ENCODE measurements at places on chromosomes 11 and 22. TPM values are rescaled to one million over a fixed set of nuclear protein-coding genes. Genes with fewer than 3 reads are reported as not detected.

DNA sequence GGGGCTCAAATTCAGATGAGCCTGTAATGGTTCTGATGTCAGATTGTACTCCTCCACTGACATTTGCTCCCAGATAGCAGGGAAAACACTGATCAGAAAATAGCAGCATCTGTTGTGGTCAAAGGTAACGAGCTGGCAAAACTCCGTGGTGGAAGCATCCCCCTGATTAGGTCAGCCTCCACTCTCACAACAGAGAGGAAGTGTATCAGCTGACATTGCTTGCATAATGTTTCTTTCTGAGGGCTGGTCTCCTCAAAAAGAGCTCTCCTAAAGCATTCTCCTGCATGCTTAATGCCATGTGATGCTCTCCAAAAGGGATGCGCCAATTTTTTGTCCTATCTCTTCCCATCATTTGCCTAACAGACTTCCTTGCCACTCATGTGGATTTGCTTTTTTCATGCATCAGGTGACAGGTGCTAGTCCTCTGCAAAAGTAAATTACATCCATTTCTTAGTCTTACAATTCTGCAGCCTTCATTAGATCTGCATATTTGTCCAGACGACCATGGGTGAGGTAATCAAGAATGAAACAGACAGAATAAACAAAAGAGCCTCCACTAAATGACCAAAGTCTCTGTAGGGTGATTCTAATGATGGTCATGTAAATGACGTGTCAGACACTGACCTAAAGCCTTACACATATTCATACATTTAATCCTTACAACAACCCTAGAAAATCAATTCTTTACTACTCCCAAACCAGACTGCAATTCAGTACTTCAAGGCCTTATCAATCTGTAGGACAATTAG lies 6.4 kb upstream of the TENM4 start:
- no peaks in the 10 kb centered on the region for H3K4me1 ChIP-seq
- DNase-seq, result no peak
- H3K36me3 ChIP-seq, result no peaks in the 10 kb centered on the region
- H3K27me3 ChIP-seq, result peaks cover 2% of the 10 kb centered on the region
- H3K4me3 ChIP-seq, result no peak overlapping the region

GRCh38 chr11:11122749-11123148 lies 230.3 kb downstream of the CSNK2A3 start:
- no peak overlapping the region for H3K27ac ChIP-seq
- no peak for DNase-seq
- no peak overlapping the region for H3K4me3 ChIP-seq
- peaks cover 3% of the 10 kb centered on the region for H3K27me3 ChIP-seq
- no peaks in the 10 kb centered on the region for H3K4me1 ChIP-seq
- no peaks in the 10 kb centered on the region for H3K36me3 ChIP-seq

The OR52A1 gene
- not detected for polyA plus RNA-seq

The CATSPER1 gene
- polyA plus RNA-seq, result 20.8 TPM

- peaks cover 13% of the 10 kb centered on the region for H3K27me3 ChIP-seq
- no peak overlapping the region for H3K4me3 ChIP-seq
- DNase-seq, result no peak
- no peaks in the 10 kb centered on the region for H3K4me1 ChIP-seq
Observed at GRCh38 chr22:27060190-27060589, 402.8 kb downstream of the MIAT start.

DNA sequence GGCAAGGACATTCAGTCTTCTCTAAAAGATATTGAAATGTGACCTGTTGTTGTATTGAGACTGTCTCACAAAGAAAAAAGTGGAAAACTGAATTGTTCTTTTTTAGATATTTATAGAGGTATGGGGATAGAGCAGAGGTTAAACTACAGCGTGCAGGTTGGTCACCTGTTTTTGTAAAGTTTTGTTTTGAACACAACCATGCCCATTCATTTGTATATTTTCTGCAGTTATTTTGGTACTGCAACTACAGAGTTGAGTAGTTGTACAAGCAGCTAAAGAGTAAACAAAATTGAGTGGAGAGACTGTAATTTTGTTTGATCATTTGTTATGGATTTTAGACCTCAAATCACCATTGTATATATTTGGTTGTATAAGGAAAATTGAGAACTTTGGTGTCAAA lies 11.3 kb downstream of the EED start:
- no peak overlapping the region for H3K27ac ChIP-seq
- peaks cover 14% of the 10 kb centered on the region for H3K36me3 ChIP-seq
- no peaks in the 10 kb centered on the region for H3K27me3 ChIP-seq
- DNase-seq, result no peak

GRCh38 chr11:10478574-10479550 lies 23.8 kb downstream of the AMPD3 start:
- no peaks in the 10 kb centered on the region for H3K36me3 ChIP-seq
- peaks cover 21% of the 10 kb centered on the region for H3K4me1 ChIP-seq
- no peak for DNase-seq
- no peak overlapping the region for H3K4me3 ChIP-seq
- peaks cover 1% of the 10 kb centered on the region for H3K27me3 ChIP-seq
- no peak overlapping the region for H3K27ac ChIP-seq

DNA sequence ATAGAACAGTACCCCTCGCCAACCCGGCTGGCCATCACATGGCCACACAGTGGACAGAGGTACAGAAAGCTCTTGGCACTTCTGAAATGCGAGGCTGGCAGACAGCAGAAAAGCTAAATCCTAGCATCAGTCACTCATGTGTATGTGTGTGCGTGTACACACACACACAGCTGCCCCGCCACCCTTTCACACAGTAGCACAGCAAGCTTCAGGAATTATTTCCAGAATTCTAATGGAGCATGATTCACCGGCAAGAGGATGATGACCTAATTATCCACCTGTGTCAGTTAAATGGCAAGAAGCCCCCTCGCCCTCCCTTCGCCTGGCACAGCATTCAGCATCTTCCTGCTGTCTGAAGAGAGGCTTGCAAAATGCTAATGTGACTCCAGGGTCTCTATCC lies 336.0 kb downstream of the SHANK2 start:
- H3K4me1 ChIP-seq, result no peaks in the 10 kb centered on the region
- peaks cover 2% of the 10 kb centered on the region for H3K27me3 ChIP-seq
- H3K36me3 ChIP-seq, result no peaks in the 10 kb centered on the region
- H3K4me3 ChIP-seq, result no peak overlapping the region
- no peak overlapping the region for H3K27ac ChIP-seq
- no peak for DNase-seq

The TMEM45B gene
- 0.10 TPM for polyA plus RNA-seq

- no peaks in the 10 kb centered on the region for H3K36me3 ChIP-seq
- no peak for DNase-seq
- H3K27ac ChIP-seq, result no peak overlapping the region
- no peaks in the 10 kb centered on the region for H3K27me3 ChIP-seq
- no peak overlapping the region for H3K4me3 ChIP-seq
- no peaks in the 10 kb centered on the region for H3K4me1 ChIP-seq
Observed at GRCh38 chr11:54558407-54558806, 45.4 kb downstream of the OR4C46 start.

DNA sequence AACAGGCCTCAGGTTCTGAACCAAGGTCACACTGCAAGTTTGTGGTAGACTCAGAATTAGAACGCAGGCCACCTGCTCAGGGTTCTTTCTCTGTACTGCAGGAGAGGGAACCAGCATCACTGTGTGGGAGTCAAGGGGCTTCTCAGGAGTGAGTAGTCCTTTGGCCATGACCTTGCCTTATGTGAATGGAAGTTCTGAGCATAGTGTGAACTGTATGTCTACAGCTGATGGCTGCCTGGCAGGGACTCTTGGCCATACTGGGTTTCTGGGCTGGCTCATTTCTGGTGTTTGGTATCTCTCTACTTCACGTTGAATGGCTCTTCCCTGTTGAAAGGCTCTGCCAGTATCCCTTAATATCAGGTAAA lies 40.1 kb upstream of the TUB start:
- DNase-seq, result no peak
- H3K4me3 ChIP-seq, result no peak overlapping the region
- no peaks in the 10 kb centered on the region for H3K36me3 ChIP-seq
- H3K27me3 ChIP-seq, result peaks cover 9% of the 10 kb centered on the region
- no peaks in the 10 kb centered on the region for H3K4me1 ChIP-seq

DNA sequence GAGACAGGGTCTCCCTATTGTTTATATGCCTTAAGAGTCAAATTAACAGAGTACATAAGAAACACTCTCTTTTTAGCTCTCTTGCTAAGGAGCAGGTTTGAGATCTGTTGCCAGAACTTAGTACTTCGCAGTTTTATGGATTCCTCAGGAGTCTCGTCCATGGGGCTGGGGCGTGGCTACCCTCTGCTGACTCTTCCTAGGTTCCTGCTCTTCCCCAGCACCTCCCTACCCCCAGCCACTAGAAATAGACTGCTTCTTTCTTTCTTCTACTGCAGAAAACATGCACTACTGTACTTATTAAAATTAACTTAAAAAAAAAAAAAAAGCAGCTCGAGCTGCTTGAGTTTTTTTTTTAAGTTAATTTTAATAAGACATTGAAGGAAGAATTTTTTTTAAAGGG lies 8.0 kb downstream of the FAM118B start:
- no peak overlapping the region for H3K4me3 ChIP-seq
- H3K27me3 ChIP-seq, result no peaks in the 10 kb centered on the region
- H3K36me3 ChIP-seq, result no peaks in the 10 kb centered on the region
- H3K4me1 ChIP-seq, result no peaks in the 10 kb centered on the region

DNA sequence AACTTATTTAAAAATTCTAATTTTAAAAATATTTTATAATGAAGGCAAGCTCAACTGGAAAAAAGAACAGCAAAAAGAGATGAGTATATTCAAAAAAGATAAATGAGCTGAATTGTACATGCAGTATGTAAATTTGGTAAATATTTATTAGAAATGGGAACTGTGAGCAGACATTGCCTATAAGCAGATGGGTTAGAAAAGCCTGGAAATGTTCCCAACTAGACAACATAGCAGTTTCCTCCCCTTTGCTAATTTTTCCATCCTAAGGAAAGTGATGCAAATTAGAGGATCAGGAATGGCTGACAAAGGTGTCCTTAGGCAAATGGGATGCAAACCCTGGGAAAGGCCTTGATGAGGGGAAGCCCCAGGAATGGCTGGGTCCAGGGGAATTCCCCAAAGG lies 37.2 kb downstream of the TP53I11 start:
- DNase-seq, result no peak
- no peak overlapping the region for H3K27ac ChIP-seq
- no peak overlapping the region for H3K4me3 ChIP-seq
- no peaks in the 10 kb centered on the region for H3K36me3 ChIP-seq
- H3K4me1 ChIP-seq, result no peaks in the 10 kb centered on the region

- H3K27me3 ChIP-seq, result peaks cover 2% of the 10 kb centered on the region
- no peak overlapping the region for H3K4me3 ChIP-seq
- H3K36me3 ChIP-seq, result no peaks in the 10 kb centered on the region
- no peaks in the 10 kb centered on the region for H3K4me1 ChIP-seq
Observed at GRCh38 chr11:115117956-115118493, 386.2 kb downstream of the CADM1 start.

- H3K27me3 ChIP-seq, result peaks cover 1% of the 10 kb centered on the region
- no peak overlapping the region for H3K27ac ChIP-seq
- peaks cover 2% of the 10 kb centered on the region for H3K4me1 ChIP-seq
- H3K36me3 ChIP-seq, result no peaks in the 10 kb centered on the region
- no peak for DNase-seq
- no peak overlapping the region for H3K4me3 ChIP-seq
Observed at GRCh38 chr11:10327254-10327653, 22.4 kb downstream of the ADM start.

GRCh38 chr11:65821107-65821506 lies 12.7 kb upstream of the SNX32 start:
- H3K27ac ChIP-seq, result no peak overlapping the region
- H3K27me3 ChIP-seq, result no peaks in the 10 kb centered on the region
- no peak overlapping the region for H3K4me3 ChIP-seq
- no peaks in the 10 kb centered on the region for H3K36me3 ChIP-seq
- H3K4me1 ChIP-seq, result peaks cover 14% of the 10 kb centered on the region
- DNase-seq, result no peak

DNA sequence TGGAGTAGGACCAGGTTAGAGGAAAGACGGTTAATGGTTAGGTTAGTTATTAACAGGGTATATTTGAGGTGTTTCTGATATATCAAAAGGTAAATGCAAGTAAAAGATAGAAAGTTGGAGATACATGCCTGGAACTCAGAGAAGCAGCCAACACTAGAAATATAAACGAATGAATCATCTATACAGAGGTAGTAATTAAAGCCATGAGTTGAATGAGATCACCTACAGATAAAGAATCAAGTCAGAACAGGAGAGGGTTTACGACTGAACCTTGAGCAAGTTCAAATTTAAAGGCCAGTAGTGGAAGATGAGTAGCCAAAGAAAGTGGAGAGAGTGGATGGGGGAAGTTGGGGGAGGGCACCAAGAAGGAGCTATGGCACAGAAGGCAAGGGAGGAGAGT lies 73.9 kb downstream of the SPON1 start:
- H3K36me3 ChIP-seq, result no peaks in the 10 kb centered on the region
- DNase-seq, result no peak
- H3K4me1 ChIP-seq, result no peaks in the 10 kb centered on the region
- H3K27me3 ChIP-seq, result peaks cover 3% of the 10 kb centered on the region

The POU2AF1 gene
- not detected for polyA plus RNA-seq

All from immature natural killer cell (primary cell).